ENCODE measurements at places on chromosomes 5 and 9.
A peak's percentile ranks its signal among the peaks of the same experiment; 100 is the strongest.

DNA sequence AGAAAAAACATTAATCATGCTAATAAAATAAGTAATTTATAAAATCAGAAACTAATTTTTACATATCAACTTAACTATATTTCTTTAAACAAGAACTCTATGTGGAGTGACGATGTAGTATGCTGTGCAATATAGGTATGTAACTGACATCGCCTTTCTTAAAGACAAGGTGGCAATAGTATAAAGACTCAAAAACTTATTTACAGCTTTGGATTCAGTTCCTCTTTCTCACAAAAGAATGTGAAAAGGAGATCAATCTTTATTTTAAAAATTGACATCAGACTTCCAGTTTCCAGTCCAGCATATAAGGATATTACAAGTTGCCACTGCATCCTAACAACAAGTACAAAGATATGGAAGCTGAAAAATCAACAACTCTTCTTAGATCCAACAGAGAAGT lies 260.3 kb downstream of the TRIM36 start:
- no peak for DNase-seq

DNA sequence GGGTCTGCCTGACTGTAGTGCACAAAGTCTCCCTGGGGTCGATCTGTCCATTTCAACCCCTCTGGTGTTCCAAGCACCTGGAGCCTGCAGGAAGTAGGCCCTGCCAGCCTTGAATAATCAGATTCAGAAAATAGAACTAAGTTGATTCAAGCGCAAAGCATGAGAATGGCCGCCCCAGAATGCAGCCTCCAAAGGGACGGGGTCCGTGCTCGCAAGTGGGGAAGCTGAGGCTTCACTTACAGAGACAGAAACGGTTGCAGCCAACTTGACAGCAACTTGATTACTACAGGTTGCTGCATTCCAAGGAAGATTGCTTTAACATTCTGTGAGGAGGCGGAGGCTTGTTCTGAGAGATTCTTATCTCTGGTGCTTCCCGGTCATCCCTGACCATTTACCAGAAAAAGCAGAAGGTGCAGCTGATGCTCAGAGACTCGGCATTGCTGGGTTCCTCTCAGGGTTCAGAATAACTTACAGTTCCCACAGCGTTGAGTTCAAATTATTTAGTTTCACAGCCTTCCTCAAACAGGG lies 14.9 kb upstream of the LRRC14B start:
- no peak for DNase-seq

DNA sequence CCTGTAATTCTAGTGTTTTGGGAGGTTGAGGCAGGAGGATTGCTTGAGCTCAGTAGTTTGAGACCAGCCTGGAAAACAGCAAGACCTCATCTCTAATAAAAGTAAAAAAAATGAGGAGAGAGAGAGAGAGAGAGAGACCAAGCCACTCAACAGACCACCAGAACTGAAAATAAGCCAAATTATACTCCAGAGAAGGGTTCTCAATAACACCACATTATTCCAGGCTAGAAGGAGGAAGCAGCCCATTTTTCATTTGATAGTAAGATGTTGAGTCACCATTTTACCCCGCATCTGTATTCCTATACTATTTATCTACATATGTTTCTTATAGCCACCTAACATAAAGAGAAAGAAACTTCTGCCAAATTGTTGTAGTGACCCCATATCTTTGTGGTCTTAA lies 134.8 kb downstream of the PCSK5 start:
- no peak for DNase-seq

- DNase-seq: peak; percentile 78
Measured at GRCh38 chr9:33452828-33453271, 5.5 kb upstream of the AQP3 start.

DNA sequence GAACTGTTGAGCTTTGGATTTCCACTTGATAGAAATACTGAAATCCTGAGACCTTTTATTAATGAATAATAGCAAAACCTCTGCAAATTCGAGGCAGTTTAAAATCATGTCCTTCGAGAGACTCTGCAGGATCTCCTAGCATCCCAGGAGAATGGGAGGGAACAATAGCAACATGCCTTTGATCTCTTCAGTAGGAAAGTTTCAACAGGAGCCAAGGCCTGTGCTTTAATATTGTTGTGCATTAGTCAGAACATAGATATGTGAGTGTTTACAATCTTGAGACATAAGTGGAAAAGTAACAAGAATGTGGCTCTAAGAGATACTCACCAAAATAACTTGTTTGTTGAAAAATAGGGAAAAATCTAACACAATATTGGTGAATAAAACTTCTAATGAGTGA lies 83.3 kb upstream of the LHFPL2 start:
- DNase-seq: peak; percentile 32

GRCh38 chr9:77892955-77893514 lies 138.6 kb downstream of the GNAQ start:
- no peak for DNase-seq

GRCh38 chr9:110939047-110939446 lies 99.2 kb downstream of the LPAR1 start:
- no peak for DNase-seq

DNA sequence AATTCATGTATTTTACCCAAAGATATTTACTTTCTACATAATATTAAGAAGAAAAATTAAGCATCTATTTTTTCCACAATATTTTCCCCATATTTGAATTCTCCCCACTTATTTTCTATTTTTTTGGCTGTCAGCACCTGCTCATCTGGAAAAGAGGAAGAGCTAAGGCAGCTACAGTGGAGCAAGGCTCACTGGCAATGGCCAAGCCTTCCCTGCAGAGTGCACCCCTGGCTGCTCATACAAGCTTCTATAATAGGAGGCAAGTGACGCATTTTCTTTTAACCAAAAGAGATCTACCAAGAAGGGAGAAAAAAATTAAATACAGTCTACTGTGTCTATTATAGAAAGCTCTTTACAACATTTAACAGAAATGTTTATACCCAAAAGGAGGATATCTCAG lies 72.5 kb downstream of the AUH start:
- DNase-seq: no peak

GRCh38 chr5:132000677-132001453 lies 10.6 kb downstream of the ACSL6 start:
- no peak for DNase-seq

GRCh38 chr9:98978231-98978681 lies 34.5 kb downstream of the COL15A1 start:
- DNase-seq: no peak

GRCh38 chr5:78799266-78800017 lies 150.9 kb upstream of the LHFPL2 start:
- DNase-seq: peak; percentile 53

DNA sequence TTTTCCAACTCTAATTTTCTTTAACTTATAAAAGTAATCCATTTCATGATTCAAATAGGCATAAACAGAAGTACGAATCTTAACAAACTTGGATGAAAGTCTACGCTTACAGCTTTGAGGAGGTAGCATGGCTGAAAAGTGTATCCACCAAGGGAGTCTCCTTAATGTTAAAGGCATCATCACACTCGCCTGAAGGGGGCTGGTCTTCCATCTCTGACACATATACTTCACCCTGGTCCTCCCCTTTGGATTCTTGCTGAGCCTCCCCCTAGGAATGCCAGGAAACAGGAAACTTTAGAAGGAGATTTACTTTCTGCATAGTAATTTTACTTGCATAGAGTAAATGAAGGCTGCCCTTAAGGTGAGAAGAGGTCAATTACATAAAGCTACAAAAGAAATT lies 10.3 kb upstream of the NME5 start:
- no peak for DNase-seq

- no peak for DNase-seq
Measured at GRCh38 chr5:53726121-53726520, 165.7 kb downstream of the NDUFS4 start.

DNA sequence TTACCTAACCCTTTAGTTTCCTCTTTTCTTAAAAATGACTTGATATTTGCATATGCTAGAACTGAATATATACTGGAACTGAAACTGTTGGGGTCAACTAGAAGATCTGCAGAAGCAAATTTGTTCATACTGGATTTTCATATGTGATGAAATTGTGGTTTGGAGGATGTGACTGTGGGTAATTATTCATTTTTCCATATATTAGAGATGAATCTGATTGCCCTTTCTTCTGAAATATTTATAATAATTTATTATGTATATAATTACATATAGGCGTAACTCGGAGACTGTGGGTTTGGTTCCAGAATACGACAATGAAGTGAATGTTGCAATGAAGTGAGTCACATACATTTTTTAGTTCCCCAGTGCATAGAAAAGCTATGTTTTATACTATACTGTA lies 149.1 kb downstream of the ATP10B start:
- no peak for DNase-seq

DNA sequence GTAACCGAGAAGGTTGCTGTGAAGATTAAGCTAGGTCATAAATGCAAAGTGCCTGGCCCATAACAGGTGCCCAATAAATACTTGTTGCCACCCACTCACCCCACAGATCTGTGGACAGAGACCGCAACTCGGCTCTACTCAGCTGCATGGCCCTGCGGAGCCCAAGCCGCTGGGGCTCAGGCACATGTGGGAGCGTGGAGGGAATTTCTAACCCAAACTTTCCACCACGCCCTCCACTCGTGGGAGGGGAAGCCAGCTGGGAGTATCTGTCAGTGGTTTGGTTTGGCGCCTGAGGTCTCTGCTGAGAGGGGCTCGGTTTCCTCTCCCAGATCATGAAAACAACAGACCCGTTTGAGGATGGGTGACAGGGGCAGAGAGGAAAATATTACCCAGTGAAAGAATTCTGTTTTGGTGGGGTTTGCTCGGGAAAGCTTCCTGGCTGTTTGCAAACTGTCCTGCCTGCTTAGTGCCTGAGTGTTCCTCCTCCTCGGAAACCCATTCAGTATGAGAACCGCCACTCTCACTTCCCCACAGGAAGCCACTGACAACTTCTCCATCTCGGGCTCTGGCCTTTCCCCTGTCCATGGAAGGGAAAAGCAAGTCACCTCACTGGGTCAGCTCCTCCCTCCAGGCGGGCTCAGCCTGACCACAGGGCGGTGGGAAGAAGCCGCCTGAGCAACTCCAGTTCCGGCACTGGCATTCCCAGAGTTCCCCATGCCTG lies 60.1 kb downstream of the RGS3 start:
- DNase-seq: no peak

GRCh38 chr5:109826426-109826825 lies 136.7 kb downstream of the MAN2A1 start:
- no peak for DNase-seq

- DNase-seq: no peak
Measured at GRCh38 chr9:6911901-6912638, 154.3 kb downstream of the KDM4C start.

DNA sequence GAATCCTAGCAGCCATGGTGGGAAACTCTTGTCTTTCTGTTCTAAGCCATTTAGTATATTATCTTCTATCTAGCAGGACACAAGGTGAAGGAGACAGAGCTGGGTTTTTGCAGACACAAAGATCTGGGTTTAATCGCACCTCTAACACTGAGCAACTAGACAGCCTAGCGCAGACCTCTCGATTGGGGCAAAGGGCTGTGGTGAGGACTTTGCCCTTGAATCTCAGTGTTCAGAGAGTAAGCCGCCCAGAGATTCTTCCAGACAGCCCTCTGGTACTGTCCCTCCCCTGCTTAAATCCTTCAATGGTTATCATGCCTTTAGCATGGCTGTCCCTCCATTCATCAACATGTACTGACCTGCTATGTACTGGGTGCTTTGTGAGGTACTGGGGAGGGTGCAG lies 128.1 kb downstream of the CRB2 start:
- no peak for DNase-seq

GRCh38 chr5:34749431-34749873 lies 89.5 kb upstream of the TTC23L start:
- DNase-seq: peak; percentile 20

DNA sequence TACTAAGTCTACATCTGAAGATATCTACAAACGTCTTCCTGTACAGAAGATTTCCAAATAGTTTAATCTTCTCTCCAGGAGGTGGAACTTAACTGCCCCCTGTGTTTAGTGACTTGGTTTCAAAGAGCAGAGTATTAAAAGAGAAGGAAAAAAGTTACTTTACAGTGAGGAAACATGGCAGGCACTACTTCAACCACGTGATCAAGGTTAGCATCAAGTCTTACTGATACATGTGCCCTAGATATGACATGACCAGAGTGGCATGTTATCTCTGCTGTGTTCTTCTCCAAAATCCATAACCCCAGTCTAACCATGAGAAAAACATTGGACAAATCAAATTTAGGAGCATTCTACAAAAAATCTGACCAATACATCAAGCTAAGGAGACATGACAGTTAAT lies 125.8 kb downstream of the ADAMTS12 start:
- DNase-seq: no peak

DNA sequence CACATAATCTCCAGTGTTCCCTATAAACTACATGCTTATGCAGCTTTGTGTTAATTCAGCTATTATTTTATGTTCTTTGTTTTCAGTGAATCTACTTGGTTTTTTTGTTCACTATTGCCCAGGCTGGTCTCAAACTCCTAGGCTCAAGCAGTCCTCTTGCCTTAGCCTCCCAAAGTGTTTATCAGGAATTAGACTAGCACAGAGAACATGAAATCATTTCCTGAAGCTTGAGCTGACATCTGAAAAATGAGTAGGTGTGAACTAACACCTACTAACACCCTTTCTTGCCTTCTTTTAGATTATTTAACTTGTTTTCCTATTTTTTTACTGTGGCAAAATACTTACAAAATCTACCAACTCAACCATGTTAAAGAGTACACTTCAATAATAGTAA lies 25.0 kb downstream of the CENPP start:
- DNase-seq: no peak

GRCh38 chr5:102762095-102762534 lies 7.0 kb downstream of the PAM start:
- peak; percentile 47 for DNase-seq

- DNase-seq: no peak
Measured at GRCh38 chr9:110065532-110065931, 142.4 kb downstream of the C9orf152 start.

- no peak for DNase-seq
Measured at GRCh38 chr9:132744881-132745755, 74.9 kb downstream of the GTF3C4 start.

GRCh38 chr5:3041001-3041400 lies 289.5 kb upstream of the IRX2 start:
- no peak for DNase-seq

DNA sequence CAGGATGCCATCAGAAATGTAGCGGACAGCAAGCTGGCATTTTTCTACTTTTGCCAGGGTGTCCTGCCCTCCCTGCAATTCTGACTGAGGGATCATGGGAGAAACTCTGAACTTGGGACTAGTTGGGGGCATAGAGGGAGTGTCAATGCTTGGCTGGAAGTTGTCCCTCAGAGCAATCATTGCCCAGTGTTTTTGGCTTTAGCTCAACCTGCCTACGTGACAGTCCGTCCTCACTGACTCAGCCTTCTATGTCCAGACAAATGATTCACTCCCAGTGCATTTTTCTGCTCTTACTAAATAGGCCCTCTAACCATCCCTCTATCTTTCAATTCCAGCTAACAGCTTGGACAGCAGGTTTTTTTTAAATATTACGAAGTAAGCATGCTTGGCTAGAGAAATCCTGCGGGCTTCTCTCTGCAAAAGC lies 627.4 kb downstream of the TLR4 start:
- DNase-seq: peak; percentile 30

GRCh38 chr9:112921549-112921948 lies 30.9 kb upstream of the SLC46A2 start:
- DNase-seq: peak; percentile 60

DNA sequence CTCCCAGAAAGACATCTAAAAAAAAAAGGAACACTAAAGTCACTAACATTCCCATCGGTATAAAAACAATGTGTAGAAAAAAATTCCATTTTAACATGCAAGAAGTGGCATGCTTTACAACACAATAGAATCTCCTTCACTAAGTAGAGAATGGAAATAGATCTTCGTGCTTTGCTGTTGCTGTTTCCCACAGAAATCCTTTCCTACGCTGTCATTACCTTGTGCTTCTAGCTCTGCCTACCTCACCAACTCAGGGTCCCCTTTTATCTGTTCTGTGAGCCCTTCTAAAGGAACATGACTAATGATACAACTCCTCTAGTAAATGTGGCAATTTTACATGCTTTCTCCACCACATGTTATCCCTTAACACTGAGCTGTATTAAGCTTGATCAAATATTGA lies 202.9 kb downstream of the MCTP1 start:
- peak; percentile 43 for DNase-seq
